K562 (cell line): ENCODE measurements at places on chromosomes 2 and 18.

- DNase-seq: no peak
Measured at GRCh38 chr2:229947544-229947943, 25.2 kb downstream of the FBXO36 start.

DNA sequence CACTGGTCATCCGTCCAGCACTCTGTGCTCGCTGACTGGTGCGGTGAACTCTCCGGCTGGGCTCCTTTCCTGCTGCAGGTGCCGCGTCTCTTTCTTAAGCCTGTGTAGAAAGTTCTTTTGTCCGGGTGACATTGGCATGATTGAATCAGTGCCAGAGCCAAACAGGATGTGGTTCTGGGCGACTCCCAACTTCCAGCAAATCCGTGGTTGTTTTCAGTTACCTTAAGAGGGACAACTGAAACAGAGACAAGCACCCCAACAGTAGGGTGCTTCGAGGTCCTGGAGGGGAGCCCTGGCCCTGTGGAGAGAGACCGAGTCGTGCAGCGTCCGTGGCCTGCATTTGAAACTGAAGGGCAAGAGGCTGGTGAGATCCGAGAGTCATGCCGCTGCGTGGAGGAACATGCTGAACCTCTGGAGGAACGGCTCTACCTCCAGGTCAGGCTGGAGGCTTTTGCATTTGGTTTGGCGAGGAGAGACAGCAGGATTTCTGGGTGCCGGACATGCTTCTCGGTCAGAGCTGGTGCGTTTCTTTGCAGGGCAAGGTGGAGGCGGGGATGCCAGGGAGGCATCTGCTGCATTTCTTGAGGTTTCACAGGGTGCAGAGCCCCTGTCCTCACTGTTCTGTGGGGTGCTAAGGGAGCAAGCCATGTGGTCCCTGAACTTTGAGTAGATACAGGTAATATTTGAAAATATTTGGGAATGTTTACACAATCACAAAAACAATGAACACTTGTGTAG, 26.8 kb downstream of the SH3BP4 start:
- no peak for DNase-seq

- peak; percentile 75 for DNase-seq
Measured at GRCh38 chr2:85584857-85585780, 888 bp downstream of the VAMP5 start.

DNA sequence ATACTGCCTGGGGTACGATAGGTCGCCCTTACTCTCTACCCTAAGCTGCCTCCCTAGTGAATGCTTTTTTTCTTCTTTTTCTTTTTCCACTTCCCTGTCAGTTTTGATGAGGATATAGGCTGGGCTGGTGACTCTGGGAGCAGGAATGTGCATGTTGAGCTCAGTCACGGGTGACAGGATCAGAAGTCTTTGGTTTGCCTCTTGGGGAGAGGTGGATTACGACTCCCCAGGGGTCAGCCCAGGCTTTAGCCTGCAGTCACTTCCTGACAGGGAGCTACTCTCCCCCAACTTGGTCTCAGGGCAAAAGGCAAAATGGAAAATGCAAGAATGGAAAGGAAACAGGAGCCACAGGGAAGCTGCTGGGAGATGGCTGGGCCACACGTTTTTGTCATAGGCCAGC, 57.3 kb downstream of the THNSL2 start:
- no peak for DNase-seq

DNA sequence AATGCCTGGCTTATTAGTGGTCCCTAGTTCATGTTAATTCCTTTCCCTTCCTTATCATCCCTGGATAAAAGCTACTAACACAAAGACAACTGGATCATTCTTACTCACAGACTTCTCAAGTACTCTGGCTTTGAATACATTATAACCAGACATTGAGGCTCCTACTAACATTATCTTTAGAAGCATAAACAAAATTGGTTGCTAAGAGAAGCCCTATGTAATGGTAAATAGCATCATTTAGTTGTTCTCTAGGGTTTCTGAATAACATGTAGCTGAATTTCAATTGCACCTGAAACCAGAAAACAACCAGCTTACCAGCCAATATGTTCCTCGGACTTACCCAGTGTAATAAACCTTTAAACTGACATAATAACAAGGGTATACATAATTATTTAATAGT, 114.1 kb upstream of the NCKAP5 start:
- no peak for DNase-seq

- DNase-seq: no peak
Measured at GRCh38 chr2:126886916-126887280, 11.8 kb upstream of the TEX51 start.
